Cardiac muscle cell (in vitro differentiated cells and primary cell): ENCODE measurements at places on chromosomes 2 and 18. TPM values are rescaled to one million over a fixed set of nuclear protein-coding genes. Genes with fewer than 3 reads are reported as not detected.

GRCh38 chr2:29006092-29006979, 25.2 kb downstream of the TOGARAM2 start:
- no peak for DNase-seq

The ZNF513 gene
- 29.7 and 31.7 TPM in 2 replicates for total RNA-seq

DNA sequence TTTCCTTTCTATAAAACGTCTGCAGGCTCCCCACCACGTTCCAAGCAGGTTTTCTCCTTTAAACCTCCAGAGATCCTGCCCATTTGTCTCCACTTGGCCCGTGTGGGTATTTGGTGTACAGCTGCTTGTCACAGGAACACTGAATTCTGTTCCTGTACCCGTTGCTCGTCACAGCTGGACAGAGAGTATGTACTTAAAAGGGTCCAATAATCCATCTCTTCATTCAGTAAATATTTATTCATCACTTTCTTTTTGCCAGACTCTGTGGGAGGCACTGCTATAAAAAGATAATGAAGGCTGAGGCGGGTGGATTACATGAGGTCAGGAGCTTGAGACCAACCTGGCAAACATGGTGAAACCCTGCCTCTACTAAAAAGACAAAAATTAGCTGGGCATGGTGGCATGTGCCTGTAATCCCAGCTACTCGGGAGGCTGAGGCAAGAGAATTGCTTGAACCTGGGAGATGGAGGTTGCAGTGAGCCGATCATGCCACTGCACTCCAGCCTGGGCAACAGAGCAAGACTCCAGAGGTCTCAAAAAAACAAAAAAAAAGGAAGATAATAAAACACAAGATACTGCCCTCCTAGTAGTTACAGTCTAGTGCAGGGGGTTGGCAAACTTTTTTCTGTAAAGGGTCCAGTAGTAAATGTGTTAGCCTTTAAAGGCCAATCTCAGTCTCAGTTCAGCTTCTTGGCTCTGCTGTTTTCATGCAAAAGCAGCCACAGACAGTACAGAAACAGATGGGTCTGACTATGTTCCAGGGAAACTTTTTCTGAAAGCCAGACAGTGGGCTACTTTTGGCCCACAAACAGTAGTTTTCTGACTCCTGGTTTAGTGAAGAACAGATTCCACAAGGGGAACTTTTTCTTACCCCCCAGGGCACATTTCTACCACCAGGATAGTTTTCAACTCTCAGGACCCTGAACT, 309.9 kb upstream of the RAB12 start:
- DNase-seq, result no peak

The SLC40A1 gene
- total RNA-seq, result 0.80 and 5.2 TPM in 2 replicates

DNA sequence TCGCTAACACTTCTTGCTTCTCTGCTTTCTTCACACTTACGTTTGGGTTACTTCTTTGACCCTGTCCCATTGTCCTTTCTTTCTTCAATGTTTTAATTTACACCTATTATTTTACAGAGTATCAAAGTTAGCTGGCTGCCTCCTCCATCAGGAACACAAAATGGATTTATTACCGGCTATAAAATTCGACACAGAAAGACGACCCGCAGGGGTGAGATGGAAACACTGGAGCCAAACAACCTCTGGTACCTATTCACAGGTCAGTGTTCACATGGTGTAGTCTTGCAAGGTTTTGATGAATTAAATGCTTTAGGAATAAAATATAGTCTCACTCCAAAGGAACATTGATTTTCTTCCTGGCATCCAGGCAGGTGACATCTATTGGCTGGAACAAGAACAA, 919.0 kb downstream of the MBD2 start:
- DNase-seq, result no peak

- no peak for DNase-seq
Observed at GRCh38 chr2:104504331-104505073, 349.4 kb upstream of the POU3F3 start.

GRCh38 chr2:37827911-37828511, 97.1 kb upstream of the RMDN2 start:
- DNase-seq, result peak; percentile 82

GRCh38 chr2:181458871-181459270, 1.7 kb downstream of the ITGA4 start:
- DNase-seq, result no peak

DNA sequence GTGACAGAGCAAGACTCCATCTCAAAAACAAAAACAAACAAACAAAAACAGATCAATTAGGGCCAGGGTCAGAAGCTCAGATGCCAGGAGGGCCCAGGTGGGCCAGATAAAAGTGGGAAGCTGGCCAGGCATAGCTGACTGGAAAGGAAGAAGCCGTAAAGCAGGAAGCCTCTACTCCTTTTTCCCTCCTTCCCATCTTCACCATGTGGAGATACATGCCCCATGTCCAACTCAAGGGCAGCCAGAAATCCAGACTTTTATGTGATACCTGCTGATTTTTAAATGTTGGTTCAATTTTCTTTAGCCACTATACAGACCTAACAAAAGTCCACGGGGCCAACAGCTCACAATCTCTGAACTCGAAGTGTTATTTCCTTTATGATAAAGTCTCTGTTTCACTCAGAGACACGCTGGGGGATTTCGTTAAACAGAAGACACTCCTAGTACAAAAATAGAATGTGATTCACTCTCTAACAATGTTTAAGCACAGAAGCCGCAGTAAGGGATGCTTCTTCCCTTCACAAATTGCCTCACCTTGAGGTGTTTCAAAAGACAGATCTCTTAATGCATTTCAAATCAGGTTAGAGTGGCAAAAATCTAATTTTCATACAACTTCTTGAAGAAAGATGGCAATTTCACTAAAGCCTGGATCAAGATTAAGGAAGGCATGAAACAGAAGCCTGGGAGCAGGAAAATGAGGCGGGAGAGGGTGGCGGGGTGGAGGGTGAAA, 14.0 kb downstream of the TMEM247 start:
- peak; percentile 24 for DNase-seq

DNA sequence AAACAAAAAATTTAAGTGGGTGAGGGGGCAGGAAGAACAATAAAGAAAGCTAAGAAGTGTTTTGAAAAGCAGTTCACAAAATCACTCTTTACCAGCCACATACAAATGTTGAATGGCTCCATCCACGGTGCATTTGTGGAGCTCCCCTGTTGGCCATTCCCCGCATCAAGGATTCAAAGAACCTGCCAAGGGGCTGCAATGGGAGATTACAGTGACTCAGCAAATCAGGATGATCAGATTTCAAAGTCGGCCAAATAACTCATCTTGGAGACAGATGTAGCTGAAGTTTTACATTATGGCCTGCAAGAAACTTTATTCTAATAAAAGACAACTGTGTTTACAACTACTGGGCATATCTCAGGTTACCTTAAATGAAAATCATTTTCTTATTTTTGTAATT, 26.9 kb downstream of the COL4A3 start:
- peak; percentile 11 for DNase-seq

- DNase-seq, result peak; percentile 79
Observed at GRCh38 chr2:10048501-10049171, 5.3 kb downstream of the KLF11 start.

DNA sequence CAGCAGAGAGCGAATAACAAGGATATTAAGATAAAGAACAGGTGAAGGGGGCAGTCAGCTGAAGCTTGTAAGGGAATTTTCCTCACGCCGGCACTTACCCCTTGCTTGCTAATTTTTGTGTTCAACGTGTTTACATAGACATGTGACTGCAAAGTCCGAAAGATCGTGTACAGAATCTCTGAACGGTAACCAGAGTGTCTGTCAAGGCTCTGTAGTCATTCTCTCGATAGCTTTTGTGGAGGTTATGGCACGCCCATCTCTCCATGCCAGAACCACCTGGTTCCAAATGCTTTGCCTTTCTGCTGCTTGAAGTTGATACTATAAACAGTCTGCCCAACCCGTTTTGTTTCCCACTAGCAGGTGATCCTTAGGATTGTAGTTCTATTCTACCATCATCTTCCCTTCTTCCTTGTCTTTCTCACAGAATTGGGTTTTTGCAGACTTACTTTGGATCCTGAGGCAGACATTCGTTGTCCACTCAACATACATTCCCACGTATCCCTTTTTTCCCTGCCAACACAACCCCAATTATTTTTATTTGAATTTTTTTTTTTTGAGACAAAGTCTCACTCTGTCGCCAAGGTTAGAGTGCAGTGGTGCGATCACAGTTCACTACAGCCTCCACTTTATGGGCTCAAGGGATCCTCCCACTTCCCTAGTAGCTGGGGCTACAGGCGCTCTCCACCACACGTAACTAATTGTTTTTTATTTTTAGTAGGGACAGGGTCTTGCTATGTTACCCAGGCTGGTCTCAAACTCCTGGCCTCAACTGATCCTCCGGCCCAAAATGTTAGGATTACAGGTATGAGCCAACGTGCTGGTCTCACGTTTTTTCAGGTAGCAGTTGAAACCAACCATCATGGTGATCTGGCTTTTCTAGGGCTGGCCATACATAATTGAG, 1.3 kb upstream of the USP34 start:
- peak; percentile 38 for DNase-seq
